Large intestine (tissue), 12 donors: ENCODE measurements at places on chromosomes 7 and 10.
A peak's percentile ranks its signal among the peaks of the same experiment; 100 is the strongest.

DNA sequence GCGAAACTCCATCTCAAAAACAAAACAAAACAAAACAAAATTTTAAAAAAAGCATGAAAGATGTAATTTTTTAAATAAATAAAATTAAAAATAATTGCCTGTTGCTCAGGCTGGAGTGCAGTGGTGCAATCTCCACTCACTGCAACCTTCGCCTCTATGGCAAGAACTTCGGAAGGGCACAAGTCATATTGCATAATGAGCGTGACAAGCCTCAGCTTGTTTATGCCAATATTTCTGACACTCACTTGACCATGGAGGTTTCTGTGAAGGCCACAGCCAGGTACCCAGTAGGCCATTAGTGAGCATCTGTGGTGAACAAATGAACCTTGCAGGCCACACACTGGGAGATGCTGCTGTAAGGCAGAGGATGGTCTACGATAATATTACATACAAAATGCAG is 106.1 kb upstream of the KMT2C start:
- no peaks in the 10 kb centered on the region for H3K27me3 ChIP-seq
- peak; percentile 47 for DNase-seq
- no peak overlapping the region for H3K4me3 ChIP-seq
- no peaks in the 10 kb centered on the region for H3K4me1 ChIP-seq
- no peaks in the 10 kb centered on the region for H3K36me3 ChIP-seq

GRCh38 chr7:47535035-47535703 is 46.7 kb downstream of the TNS3 start:
- H3K4me3 ChIP-seq: no peak overlapping the region
- DNase-seq: no peak
- peaks cover 46% of the 10 kb centered on the region for H3K4me1 ChIP-seq
- no peaks in the 10 kb centered on the region for H3K36me3 ChIP-seq

- no peaks in the 10 kb centered on the region for H3K4me1 ChIP-seq
- H3K4me3 ChIP-seq: no peak overlapping the region
- no peak overlapping the region for H3K27ac ChIP-seq
- no peaks in the 10 kb centered on the region for H3K36me3 ChIP-seq
- no peak for DNase-seq
These were observed 259.1 kb downstream of the PTPRN2 start for GRCh38 chr7:158328376-158329013.

DNA sequence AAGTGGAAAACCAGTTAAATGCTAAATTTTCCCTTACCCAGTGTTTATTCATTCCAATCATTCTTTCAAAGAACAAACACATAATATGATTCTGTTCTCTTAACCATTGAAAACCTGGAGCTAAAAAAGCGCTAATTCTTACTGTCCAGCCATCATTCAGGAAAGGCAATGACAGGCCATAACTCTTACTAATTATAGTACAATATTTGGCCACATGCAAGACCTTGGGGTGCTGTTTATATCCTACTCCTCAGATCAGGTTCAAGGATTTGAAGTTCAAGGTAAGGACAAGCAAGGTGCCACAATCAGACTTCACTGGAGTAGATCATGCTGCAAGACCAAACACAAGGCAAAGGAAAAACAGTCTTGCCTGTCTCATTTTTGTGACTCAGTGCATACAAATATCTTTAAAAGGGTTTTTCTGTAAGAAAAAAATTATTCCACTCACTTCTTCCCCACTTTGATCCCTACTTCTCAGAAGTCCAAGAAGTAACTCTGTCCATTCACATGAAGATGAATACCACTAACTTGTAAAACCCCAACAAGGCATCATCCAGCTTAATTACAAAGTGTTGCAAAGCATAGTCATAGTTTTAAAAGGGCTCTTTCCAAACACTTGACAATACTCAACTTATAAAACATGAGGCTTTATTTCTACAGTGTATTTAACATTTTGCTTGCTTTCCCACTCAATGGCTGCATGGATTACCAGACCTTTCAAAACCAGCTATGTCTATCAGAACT is 153.0 kb downstream of the DOCK4 start:
- H3K4me3 ChIP-seq: no peak overlapping the region
- no peak overlapping the region for H3K27ac ChIP-seq
- H3K4me1 ChIP-seq: no peaks in the 10 kb centered on the region

GRCh38 chr7:154744256-154744860 is 258.6 kb downstream of the PAXIP1 start:
- no peak overlapping the region for H3K27ac ChIP-seq
- no peaks in the 10 kb centered on the region for H3K4me1 ChIP-seq
- no peak for DNase-seq
- H3K36me3 ChIP-seq: no peaks in the 10 kb centered on the region
